A549 treated with AZD2906 at 1 μM for 4 hours (cell line): ENCODE measurements at places on chromosomes 3 and 15. TPM values are rescaled to one million over a fixed set of nuclear protein-coding genes. Genes with fewer than 3 reads are reported as not detected.

The CIDEC gene
- 75.0 to 98.5 TPM (median 81.8 TPM) in 5 replicates for total RNA-seq

The PATL2 gene
- total RNA-seq = 0.03 to 0.14 TPM (median 0.08 TPM) in 4 of 5 replicates, not detected in the other

The ACKR4 gene
- total RNA-seq = 0.03 TPM in 1 of 5 replicates, not detected in the others

The ROPN1 gene
- not detected in 5 replicates for total RNA-seq

The NR1I2 gene
- not detected in 5 replicates for total RNA-seq

The GOLGA6B gene
- total RNA-seq = 0.06 TPM in 1 of 5 replicates, not detected in the others
